ENCODE measurements at places on chromosomes 11 and 22. TPM values are rescaled to one million over a fixed set of nuclear protein-coding genes. Genes with fewer than 3 reads are reported as not detected.

- no peak for DNase-seq
These were observed 75.7 kb downstream of the DEPDC5 start for GRCh38 chr22:31829505-31829904.

- DNase-seq: no peak
These were observed 77.5 kb upstream of the CLMP start for GRCh38 chr11:123272565-123272964.

DNA sequence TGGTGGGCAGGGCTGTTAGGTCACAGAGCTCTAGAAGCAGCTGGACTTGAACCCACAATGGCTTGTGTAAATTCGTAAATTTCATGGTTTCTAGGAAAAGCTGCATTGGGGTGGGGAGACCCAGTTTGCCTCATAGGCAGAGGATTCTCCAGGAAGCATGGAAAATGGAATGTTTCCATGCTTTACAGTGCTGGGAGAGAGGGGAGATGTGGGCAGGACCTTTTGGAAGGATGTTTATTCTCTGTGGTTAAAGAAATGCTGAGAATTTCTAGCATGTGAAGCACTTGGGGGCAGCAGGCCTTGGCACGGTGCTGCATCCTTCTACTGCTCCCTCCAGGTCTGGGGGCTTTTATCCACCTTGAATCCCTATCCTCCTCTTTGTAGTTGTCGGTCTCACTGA is 46.3 kb downstream of the TRAF6 start:
- no peak for DNase-seq

DNA sequence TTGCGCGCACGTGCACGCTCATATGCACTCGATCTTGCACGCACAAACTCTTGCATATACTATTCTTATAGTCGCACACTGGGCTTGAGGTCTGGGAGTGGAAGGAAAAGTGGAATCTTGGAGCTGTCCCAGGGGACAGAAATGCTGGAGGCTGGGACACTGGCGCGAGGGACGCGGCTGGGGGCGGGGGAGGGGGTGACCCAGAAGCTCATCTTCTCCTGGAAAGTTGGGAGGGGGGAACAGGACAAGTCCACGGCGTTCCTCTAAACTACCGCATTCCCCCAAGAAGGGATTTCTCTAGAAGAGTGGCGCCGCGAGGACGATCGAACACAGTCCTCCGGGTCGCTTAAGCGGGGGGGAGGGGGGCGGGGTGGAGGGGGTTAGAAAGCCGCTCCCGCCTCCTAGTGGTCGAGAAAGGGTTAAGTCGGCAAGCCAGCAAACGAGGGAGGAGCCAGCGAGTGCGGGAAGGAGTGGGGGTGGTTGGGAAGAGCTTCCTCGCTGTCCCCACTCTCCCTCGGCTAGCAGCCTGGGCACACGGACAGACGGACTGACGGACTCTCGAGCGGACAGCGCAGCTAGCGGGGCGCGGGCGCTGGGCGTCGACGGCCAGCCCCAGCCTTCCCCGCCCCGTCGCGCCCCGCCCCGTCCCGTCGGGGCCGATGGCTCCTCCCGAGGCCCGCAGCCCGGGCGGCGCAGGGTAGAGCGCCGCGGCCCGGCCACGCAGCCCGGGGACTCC is at the start of gene RTN4RL2:
TSS of gene RTN4RL2 (plus strand) at position 507 of the 736 bp plus-strand sequence. CDS start 338 bp downstream, outside the sequence.
- DNase-seq: no peak

- no peak for DNase-seq
These were observed 43.9 kb upstream of the DLAT start for GRCh38 chr11:111981270-111981669.

DNA sequence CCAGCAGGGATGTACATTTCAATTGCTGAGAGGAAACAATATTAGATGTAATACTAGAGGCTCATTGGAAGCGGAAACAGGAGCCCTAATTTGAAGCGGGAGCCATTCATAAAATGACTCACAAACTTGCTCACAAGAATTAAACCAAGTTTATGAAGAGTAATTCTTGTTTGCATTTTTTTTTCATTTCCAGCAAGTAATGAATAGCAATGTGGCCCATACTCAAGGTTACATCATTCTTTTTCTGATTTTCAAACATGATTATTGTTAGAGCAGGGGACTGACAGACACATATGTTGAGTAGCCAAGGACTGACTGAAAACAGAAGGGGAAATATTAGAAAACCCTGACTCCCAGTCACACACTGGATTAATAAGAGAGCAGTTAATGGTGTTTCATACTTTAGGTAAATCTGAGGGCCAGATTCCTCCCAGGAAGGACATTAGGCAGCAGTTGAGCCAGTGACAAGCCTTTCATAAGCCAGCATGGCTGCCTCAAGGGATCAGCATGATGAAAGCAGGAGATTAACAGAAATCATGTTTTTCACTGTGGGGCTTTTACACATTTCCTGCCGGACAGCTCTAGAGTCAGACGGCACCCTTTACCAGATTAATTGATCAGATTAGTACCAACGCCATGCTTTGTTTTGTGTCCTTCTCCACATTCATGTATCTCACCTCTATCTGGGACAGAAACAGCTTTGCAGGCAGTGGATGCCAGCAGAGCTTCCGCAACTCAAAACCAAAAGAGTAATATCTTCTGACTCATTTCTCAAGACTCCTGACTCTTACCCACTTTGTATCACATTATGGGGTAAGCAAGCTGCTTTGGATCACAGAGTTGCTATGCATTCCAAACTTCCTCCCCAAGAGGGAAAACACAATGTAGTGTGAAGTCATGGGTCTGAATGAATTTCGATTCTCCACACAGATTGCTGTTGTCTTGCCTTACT is 831.6 kb downstream of the KCNA4 start:
- DNase-seq: no peak

DNA sequence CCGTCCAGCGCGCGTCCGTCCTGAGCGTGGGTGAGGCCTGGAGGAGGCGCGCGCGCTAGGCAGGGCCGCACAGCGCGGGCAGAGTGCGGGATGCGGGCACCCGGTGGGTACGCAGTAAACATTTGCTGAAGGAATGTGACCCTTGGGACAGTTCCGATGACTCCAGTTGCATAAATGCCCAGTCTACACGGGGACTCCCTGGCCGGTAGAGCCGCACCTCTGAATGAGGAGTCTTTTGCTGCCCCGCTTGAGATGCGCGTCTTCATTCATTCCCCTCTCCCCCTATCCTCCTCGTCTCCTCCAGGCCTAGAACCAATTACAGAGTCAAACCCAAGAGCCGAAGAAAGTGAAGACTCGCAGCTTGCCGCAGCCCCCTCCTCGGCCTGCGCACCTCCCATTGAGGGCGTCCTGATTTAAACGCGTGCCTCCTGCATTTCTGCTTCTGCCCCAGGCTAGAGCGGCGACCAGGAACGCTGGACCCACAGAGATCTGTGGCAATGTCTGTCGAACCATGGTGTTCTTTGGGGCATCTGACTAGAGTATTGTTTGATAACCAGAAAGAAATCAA is 729 bp upstream of the CHKB start:
- no peak for DNase-seq

DNA sequence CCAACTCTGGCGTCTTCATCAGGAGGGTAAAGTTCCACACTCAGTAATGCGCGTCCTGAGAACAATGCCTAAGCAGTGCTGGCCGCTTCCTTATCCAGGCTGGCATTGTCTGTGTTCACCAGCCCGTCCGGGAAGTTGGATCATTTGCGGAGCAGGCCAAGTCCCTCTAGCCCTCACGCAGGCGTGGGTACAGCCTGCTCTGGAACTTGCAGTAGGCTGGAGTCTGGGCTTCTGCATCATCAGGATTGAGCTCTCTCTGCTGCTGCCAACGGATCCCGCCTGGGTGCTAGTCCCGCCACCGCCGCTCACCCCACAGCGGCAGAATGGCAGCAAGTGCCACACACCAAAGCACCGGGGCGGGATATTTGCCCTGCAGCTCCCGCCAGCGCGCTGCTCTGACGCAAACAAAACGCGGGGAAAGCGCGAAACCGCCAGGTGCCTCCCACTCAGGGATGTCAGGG is 29.0 kb downstream of the GLYATL1 start:
- DNase-seq: peak; percentile 18

DNA sequence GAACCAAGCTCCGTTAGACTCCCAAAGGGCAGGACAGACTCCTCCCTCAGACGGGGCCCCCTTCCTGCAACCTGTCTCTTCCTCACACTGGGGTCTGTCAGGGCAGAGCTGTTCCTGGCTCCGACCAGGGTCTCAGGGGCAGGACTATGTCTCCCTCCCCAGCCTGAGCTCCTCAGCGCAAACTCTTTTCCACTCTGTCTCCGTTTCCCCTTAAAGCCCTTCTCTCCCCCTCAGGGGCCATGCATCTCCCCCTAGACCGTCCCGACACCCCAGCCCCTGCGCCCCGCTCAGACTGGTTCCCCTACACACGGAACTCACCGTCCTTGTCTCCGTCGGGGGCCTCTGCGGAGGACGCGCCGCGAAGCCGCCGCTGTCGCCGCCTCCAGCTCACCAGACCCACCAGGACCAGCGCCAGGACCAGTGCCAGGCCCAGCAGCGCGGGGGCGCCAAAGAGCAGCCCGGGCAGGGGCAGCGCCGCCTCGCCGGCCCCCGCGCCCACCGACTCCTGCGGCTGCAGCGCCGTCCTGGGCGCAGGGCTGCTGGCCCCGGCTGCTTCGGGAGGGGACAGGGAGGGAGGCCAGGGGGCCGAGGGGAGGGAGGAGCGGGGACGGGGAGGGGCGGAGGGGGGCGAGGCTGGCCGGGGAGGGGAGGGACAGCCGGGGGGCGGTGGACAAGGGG is 684 bp downstream of the TNFRSF13C start:
- DNase-seq: peak; percentile 61

- no peak for DNase-seq
These were observed 171.7 kb downstream of the DDX10 start for GRCh38 chr11:108836541-108836940.

DNA sequence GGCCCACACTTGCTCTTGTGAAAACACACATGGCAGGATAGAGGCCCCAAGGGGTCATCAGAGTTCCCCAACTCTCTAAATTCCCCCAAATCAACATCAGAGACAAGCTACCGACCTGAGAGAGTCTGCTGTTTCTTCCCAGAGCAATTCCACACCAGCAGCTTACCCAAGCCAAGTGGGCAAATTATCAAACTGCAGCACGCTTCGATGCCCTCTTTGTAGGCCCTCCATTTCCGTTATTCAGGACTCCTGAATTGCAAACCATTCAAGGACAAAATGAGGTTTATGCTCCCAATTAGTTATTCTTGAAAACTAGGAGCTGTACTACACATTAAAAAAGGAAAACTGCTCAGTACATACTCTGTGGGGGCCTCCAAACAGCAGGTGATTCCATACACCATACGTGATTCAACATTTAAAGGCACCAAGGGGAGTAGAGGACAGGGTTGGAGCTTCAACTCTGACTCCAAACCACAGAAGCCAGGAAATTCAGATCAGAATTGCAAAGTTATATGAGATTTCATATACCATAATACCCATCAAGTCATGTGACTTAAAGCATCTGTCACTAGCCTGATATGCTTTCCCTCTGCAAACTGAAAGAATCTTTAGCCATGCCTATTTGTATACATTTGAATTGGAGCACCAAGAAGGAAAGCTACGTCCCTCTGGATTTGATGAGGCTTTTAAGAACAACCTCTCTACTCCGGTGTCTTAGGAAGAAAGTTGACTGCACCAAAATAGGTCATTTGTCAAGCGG is 234.8 kb downstream of the CADM1 start:
- DNase-seq: no peak

- DNase-seq: no peak
These were observed 29.0 kb upstream of the KRTAP5-7 start for GRCh38 chr11:71498091-71498490.

- no peak for DNase-seq
These were observed 14.4 kb upstream of the OR52K1 start for GRCh38 chr11:4467811-4468606.

GRCh38 chr22:30089655-30089974 is 9.4 kb downstream of the HORMAD2 start:
- DNase-seq: no peak

Gene CD248
- total RNA-seq: 13.7 TPM

Gene OR52H1
- total RNA-seq: 0.27 TPM

Gene SSRP1
- total RNA-seq: 56.5 TPM

Gene TMPRSS13
- 0.87 TPM for total RNA-seq

Gene TEX12
- 0.39 TPM for total RNA-seq

Gene FLRT1
- not detected for total RNA-seq

All from left colon (tissue), 2 donors.